Activated CD4-positive, CD25-positive, alpha-beta regulatory T cell treated with anti-CD3 and anti-CD28 coated beads, Interleukin-2, amount 50 U/mL, for 16 hours (primary cell): ENCODE measurements at places on chromosomes 5 and 9.

DNA sequence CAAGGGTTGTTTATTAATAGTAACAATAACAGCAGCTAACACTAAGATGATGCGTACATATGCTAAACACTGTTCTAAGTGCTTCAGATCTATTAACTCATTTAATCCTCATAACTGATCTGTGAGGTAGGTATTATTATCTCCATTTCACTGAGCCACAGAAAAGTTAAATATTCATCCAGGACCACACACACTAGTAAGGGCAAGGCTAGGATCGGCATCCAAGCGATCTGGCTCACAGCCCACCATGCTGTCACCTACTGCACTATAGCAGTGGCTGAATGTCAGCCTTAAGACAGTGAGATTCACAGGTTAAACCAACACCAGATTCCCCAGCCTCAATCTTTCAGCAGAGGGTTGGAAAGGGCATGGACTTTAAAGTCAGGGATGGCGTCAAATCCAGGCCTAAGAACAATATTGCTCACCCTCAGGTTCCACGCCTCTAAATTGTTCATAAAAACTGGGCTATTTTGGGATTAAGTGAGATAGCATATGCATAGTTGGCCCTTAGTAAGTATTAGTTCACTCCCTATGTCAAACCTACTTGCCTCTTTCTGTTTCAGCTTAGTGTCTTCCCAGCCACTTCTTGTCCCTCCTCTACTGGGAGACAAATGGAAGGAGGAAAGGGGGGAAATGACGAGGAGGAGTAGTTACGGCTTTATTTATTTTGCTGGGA is 150.8 kb downstream of the MAPKAP1 start:
- no peak for DNase-seq

DNA sequence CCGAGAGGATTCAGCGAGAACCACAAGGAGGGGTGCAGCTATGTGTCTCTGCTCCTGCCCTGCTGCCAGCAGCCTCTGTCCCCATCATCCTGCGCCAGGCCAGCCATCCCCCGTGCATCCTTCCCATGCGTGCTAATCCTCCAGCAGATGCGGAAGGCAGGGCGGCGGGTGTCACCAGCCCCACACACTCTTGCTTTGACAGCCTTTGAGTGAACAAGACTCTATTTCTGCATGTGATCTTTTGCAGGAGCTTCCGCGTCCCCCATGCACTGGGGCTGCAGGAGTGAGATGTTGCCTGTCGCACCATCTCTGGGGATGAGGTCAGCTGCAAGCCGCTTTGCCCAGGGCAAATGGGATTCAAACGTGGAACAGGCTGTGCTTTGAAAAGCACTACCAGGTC is 58.0 kb upstream of the OLFM1 start:
- DNase-seq: no peak

GRCh38 chr5:72183101-72183520 is 75.8 kb downstream of the MAP1B start:
- DNase-seq: no peak

GRCh38 chr5:137856916-137857862 is 10.5 kb upstream of the MYOT start:
- no peak for DNase-seq

DNA sequence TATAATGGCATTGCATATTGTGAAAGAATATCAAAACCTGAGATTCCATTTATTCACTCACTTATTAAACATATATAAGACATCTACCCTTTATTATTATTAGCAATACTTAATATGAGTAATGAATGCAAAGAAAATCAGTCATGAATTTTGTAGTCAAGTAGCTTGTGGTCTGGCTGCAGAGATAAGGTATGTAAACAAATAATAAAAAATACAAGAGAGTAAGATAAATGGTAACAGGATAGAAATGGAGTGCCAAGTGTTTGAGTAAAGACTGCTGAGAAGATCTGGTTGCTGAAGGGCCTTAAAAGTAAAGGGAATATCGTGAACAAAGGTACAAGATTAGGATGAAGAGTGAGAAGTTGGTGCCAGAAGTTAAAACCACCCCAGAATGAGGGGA is 18.4 kb downstream of the TRIM32 start:
- no peak for DNase-seq

DNA sequence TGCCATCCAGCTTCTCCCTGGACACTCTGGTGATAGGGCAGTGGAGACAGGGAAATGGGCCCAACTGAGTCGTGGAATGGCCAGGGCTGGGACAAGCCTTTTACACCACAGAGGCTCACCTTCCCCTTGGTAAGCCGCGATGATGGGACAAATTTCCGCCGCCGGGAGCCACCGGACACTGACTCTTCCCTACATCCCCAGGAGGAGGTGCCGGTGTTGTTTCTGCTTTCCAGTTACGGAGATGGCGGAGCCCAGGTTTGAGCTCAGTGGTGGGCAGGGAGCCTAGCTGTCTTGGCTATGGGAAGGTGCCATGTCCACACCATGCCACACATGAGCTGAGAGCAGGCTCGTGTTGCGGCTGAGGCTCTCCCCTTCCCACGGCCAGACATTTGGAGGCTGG is 19.9 kb upstream of the WNK2 start:
- no peak for DNase-seq

GRCh38 chr5:117794847-117795246 is 1193.5 kb downstream of the DTWD2 start:
- no peak for DNase-seq

DNA sequence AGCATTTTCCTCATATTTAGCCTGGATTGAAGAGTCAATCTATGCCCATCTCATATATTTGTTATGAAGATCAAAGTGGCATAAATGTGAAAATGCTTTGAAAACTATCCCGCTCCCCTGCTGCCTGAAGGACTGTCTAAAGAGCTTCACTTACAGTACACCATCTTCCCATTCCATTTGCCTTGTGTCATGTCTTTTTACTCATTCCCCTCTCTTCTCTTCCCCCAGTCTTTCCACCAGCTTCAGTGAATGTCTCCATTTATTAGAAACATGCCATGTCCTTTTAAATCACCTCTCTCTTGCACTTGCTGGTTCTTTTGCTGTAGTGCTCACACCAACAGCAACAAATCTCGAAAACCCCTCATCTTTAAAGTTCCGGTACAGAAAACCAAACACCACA is 192.7 kb upstream of the SGCD start:
- DNase-seq: no peak

- no peak for DNase-seq
Measured at GRCh38 chr5:95953021-95953702, 8.5 kb downstream of the ELL2 start.

GRCh38 chr9:127360829-127361228 is 36.1 kb upstream of the SLC2A8 start:
- DNase-seq: no peak

DNA sequence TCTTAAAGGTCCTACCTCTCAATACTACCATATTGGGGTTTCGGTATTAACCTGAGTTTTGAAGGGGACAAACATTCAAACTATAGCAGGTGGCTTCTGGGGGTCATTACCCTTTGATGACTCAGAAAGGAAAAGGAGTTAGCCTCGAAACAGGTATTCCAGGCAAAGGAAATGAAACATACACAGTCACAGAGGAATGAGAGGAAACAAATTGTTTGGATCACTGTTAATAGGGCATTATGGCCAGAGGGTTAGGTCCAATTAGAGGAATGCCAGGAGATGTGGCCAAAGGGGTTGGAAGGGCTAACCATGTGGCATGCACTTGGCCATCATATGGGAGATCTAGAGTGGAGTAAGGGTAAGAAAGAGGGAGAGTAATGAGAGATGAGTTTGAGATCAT is 23.9 kb upstream of the NIM1K start:
- no peak for DNase-seq

GRCh38 chr9:19241728-19242127 is 11.2 kb downstream of the DENND4C start:
- DNase-seq: no peak

- DNase-seq: no peak
Measured at GRCh38 chr5:135460246-135461033, 8.3 kb upstream of the TIFAB start.

DNA sequence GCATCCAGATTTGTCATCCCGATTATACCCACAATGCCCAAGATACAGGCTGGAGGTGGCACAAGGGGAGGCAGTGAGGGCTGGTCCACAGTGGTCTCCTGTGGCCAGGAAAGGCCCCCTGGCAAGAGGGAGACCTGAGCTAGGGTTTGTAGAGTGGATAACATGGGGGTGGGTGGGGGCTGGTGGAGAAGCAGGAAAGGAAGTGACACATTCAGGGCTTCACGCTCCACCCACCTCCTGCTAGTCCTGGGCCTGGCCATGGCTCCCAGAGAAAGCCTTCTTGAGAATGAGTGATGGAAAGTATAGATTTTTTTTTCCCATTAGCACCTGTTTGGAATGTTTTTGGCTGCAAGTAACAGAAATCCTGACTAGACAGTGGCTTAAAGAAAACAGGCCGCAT is 81.3 kb downstream of the ANKRD33B start:
- DNase-seq: no peak

DNA sequence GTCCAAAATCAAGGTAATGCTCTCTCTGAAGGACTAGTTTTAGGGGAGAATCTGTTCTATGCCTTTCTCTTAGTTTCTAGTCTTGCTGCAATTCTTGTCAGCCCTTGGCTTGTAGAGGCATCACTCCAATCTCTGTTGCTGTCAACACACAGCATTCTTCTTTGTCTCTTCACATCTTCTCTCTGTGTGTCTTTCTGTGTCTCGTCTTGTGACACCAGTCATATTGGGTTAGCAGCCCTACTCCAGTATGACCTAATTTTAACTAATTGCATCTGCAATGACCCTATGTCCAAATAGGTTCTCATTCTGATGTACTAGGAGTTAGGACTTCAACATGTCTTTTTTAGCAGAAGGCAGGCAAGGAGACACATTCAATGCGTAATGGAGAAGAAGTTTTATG is 1110.6 kb downstream of the DTWD2 start:
- no peak for DNase-seq
